ENCODE measurements at places on chromosomes 1 and 21.

- DNase-seq, result no peak
Measured at GRCh38 chr1:183139281-183139942, 46.7 kb upstream of the LAMC2 start.

GRCh38 chr1:115976062-115976920, at the start of gene SLC22A15:
SLC22A15 (plus strand) TSS chr1:115976513; CDS start chr1:115976628, 115 bp downstream.
- DNase-seq, result peak; percentile 11

DNA sequence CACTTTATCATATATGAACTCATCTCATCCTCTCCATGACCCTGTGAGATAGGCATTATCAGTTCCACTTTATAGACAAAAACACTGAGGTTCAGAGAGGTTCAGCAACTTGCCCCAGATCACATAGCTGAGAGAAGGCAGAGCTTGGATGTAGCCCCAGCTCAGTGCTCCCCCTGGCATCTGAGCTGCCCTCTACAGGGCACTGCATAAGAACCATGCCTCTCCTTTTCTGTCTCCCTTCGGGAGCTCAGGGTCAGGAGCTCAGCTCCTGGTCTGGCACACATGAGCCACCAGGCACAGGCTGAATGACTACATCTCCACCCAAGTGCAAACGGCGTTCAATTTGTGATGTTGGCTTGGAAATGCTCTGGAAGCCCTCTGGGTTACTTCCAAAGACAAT, 16.9 kb downstream of the RAB7B start:
- DNase-seq, result no peak

DNA sequence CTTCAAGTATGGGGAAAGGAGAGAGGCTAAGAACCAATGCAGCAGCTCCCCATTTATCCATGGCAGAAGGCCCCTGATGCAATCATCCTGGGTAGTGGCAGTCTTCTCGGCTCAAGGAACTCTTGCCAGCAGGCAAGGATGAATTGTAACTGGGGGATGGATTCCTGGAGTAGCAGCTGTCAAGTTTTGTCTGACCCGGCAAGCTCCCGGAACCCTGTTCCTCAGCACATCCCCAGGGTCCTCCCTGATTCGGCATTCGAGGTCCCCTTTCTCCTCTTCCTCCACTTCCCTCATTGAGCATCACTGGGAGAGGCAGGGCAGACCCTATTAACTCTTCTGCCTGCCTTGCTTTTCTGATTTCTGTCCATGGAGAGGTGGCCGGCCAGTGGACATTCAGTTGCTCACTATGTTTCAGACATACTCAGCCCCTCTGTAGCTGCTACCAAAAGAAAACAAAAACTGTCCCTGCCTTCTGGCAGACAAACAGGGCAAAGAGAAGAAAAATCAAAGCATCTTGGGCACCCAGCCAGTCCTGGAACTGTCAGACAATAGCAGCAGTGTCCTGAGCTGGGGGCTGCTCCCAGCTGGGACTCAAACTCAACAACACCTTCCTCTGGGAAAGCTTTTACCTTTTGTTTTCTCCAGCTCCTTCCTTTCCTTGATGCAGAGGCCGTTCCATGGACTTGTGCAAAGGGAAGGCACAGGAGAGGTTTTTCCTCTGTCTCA, 5.6 kb upstream of the PTCH2 start:
- no peak for DNase-seq

DNA sequence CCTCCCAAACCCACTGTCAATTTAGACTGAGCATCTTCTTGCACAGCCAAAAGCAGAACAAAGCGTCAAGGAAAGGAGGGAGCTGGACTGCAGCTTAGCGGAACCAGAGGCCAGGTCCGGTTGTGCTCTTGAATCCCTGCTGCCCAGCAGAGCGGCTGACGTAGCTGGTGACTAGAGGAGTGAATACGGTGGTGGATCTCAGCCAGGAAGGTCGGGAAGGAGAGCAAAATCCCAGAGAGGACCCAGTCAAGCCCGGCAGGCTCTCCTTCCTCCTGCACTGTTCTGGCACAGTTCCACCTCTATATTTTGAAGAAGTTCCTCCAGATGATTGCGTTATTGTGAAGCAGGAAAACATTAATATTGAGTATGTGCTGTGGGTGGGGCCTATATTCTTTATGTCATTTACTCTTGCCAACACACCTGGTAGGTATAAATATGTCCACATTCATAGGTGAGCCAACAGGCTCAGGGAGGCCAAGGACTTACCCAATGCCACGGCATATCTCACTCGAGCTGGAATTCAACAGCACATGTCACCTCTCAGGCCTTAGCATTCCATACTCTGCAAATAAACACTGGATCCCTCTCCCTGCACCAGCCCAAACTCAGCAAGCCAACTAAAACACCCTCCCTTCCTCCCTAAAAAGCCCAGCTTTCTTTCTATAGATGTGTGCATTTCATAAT, 23.6 kb upstream of the ABCB10 start:
- no peak for DNase-seq

GRCh38 chr1:205199931-205200299, 11.6 kb downstream of the DSTYK start:
- no peak for DNase-seq

DNA sequence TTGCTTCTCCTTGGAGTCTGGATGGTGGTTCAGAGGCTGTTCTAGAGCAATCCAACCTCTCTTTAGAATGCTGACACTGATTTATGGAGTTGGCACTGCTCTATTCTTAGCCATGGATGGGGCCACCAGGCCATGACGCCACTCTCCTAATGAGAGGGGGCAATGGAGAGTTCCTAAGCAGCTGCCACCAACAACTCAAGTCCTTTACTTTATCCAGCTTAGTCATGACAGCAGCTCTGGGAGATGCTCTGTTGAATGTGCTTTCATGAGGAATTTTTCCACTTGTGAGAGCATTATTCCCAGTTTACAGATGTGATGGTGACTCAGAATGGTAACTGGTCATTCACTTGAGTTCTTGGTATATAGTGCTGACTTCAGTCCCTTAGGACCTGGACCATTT, 366.3 kb downstream of the HHAT start:
- DNase-seq, result no peak

GRCh38 chr1:5367306-5367705, 624.9 kb downstream of the NPHP4 start:
- DNase-seq, result no peak

- DNase-seq, result no peak
Measured at GRCh38 chr21:25901330-25901979, 166.7 kb downstream of the GABPA start.

DNA sequence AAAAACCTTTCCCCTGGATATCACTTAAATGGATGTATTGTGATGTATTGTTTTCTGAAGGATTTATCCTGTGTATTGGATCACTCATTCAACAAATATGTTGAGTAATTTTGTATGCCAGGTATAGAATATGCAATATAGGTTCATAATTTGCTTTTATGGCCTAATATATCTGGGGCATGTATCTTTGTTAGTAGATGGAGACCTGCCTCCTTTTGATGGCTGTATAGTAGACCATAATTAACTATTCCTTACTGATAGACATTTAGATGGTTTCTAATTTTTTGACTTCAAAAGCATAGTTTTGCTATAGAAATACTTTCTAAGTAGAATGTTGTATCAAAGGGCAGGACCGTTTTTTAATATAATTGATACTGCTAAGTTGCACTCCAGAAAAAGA, 8.6 kb downstream of the RBBP4 start:
- DNase-seq, result no peak

GRCh38 chr1:43619314-43619790, 30.6 kb upstream of the KDM4A start:
- no peak for DNase-seq

GRCh38 chr1:44812822-44813543, 4.7 kb downstream of the BTBD19 start:
- DNase-seq, result no peak

DNA sequence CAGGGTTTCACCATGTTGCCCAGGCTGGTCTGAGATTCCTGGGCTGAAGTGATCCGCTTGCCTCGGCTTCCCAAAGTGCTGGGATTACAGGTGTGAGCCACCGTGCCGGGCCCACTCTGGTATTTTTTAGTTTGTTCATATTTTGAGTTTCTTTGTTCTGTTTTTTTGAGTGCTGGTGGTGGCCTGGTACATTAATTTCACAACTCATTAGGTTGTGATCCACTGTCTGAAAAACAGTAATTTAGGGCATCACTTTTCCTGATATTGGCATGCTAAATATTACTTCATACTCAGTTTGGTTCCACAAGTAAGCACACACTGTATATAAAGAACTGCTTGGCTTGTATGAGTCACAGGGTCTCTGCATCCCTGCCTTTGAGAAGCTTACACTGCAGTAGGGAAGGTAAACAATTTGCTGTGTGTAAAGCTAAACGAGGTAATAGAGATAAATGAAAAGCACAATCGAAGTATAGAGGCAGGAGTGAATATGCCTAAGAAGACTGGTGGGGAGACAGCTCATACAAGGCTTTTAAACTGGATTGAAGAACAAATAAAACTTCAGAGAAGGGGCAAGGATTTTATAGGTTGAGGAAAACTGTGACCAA, 7.7 kb downstream of the SNX27 start:
- no peak for DNase-seq

DNA sequence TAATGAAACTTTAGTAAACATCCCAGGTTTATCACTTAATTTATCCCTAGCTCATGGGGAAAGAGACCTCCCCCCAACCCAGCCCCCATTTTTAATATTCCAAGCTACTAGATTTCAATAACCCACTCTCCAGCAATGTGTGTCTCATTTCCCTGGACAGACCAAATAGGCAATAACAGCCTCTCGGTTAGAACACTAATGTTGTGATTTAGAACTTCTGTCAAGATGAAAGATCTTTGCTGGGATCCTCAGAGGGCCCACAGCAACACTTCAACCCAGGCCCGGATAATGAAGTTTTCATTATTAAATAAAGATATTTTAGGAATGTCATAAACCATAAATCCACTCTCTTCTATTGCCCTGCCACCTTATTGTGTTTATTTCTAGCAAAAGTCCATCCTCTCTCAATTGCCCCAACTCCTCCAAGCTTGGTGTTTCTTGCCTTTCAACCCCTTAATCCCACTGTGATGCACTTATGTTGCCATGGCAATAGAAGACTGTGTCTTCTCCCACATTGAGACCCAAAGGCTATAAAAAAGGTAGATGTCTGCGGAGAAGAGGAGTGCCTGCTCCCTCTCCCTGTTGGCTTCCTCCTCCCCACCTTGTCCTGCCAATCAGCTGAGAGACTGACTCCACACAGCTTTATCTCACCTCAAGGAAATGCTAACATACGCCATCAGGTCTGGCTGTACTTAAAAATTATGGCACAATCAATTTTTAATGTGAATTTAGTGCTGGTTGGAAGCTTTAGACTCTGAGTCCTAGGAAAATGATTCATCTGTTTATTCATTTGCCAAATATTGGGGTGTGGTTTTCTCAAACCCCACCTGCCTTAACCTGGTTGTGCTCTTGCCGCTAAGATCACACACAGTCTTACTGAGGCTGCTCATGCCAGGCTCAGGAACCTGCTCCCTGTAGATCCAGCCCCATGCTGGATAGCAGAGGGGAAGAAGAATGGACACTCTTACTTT, 258.3 kb upstream of the CAMK1G start:
- DNase-seq, result no peak

DNA sequence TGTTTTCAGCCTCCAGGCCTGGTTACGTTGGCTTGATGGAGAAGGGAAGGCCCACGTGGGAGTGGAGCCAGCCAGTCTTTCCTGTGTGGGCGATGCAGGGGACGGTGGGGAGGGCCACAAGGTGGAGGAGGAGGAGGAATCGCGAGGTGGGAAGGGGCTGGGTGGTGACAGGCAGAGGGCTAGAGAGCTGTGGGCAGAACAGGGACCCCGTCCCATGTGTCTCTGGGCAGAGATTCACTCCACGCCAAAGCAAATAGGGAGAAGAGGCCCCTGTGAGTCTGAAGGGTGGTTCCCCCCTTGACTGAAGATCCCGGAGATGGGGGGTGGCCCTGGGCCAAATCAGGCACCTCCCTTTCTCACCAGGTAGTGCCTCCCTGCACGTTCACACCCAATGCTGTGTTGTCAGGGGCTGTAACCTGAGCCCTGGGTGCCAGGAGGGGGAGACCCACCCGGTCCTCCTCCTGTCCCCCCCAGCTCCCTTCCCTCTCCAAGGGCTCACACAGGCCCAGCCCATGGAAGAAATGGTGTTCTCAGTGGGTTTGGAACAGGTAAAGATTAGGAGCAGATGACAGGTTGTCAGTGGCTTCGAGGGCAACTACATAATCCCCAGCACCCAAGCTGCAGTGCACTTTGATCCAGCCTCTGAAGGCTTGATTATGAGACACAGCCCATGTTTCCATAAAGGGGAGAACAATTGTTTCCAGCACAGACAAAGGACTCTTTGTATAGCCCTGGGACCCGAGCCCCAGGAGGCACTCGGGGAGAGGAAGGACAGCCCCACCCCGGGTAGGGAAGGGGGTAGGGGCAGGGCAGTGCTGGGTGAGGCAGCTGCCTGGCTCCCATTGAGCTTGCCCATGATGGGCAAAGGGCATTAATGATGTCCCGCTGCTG, 37.7 kb upstream of the GPR37L1 start:
- no peak for DNase-seq

DNA sequence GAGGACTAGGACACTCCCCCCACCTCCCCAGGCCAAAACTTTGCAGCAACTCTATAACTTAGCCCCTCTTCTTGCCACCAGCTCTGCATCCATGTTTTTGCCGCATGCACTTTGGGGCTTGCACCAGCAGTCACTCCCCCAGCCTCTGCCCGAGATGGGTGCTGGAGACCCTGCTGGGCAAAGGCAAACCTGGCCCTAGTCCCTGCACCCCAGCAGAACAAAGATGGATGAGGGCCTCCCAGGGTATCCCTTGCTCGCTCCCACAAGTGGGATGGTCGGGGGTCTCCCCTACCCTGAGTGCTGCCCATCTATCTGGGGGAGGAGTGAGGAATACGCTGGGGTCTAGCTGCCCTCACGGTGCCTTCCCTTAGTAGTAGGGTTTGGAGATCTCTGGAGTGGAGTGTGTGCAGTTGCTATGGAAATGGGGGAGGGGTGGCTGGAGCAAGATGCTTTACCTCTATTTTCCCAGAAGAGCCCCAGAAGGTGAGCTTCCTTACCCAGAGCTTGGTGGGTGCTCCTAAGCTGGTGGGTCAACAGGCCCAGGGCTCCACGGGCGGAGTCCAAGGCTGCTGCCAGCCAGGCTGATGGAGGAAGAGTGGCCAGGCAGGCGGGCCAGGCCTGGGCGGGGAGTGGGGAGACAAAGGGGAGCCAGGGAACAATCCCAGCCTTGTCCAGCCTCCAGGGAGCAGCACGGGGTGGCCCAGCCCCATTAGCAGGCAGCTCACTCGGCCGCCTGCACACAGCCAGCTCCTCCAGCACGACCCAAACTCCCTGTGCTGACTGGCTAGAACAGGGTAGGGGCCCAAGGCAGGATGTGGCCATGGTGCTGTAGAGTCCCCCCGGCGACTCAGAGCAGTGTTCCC, at the start of gene PAQR6:
PAQR6 (minus strand) TSS at position 597 of the 863 bp plus-strand sequence. CDS start 1,325 bp downstream, outside the sequence.
- DNase-seq, result no peak

- no peak for DNase-seq
Measured at GRCh38 chr1:165408518-165408917, 36.4 kb downstream of the RXRG start.

DNA sequence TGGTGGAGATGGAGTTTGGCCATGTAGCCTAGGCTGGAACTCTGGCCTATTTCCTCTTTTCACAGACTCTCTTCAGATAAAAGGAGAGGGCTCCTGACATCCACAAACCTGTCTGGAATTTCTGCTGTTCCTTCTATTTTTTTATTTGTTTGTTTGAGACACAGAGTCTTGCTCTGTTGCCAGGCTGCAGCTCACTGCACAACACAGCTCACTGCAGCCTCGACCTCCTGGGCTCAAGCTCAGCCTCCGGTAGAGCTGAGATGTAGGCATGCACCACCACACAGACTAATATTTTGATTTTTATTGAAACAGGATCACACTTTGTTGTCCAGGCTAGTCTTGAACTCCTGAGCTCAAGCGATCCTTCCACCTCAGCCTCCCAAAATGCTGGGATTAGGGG, 230.9 kb downstream of the TM2D1 start:
- DNase-seq, result no peak

GRCh38 chr1:27955076-27955475, 4.7 kb upstream of the XKR8 start:
- no peak for DNase-seq

GRCh38 chr1:34763142-34763781, 3.7 kb downstream of the GJB4 start:
- DNase-seq, result no peak

Measured in activated T-cell treated with anti-CD3 and anti-CD28 coated beads for 1 hour (primary cell).